CD4-positive, alpha-beta T cell treated with Interleukin-17A for 1 hour (primary cell): ENCODE measurements at places on chromosomes 3 and 15.
A peak's percentile ranks its signal among the peaks of the same experiment; 100 is the strongest.

- DNase-seq: no peak
Measured at GRCh38 chr3:173938159-173938558, 540.6 kb downstream of the NLGN1 start.

DNA sequence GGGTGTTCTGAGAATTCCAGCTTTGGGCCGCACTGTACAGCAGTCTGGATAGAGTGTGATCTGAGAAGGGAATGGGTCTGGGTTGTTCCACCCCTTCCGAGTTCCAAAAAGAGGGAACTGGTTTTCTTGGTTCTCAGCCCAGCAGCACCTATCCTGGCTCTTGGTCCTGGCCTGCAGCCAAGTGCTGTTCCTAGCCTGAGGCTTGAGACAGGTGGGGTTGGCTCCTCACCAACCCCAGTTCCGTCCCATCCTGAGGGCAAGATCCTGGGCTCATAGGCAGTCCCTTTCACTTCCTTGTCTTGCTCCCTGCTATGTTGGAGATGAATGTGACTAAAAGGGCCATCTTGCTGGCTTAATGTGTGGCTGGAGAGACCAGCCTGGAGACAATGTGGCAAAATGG is 15.2 kb downstream of the IVD start:
- no peak for DNase-seq

GRCh38 chr3:13201851-13202250 is 128.6 kb upstream of the IQSEC1 start:
- no peak for DNase-seq

- DNase-seq: peak; percentile 57
Measured at GRCh38 chr15:73265536-73266153, 103.1 kb downstream of the HCN4 start.

- no peak for DNase-seq
Measured at GRCh38 chr15:72156928-72157327, 38.7 kb downstream of the SENP8 start.

- DNase-seq: no peak
Measured at GRCh38 chr3:149894205-149894604, 76.5 kb downstream of the PFN2 start.

GRCh38 chr15:81258455-81258854 is 61.8 kb downstream of the IL16 start:
- no peak for DNase-seq
